NB4 (cell line): ENCODE measurements at places on chromosomes 12 and 14.
A peak's percentile ranks its signal among the peaks of the same experiment; 100 is the strongest.

DNA sequence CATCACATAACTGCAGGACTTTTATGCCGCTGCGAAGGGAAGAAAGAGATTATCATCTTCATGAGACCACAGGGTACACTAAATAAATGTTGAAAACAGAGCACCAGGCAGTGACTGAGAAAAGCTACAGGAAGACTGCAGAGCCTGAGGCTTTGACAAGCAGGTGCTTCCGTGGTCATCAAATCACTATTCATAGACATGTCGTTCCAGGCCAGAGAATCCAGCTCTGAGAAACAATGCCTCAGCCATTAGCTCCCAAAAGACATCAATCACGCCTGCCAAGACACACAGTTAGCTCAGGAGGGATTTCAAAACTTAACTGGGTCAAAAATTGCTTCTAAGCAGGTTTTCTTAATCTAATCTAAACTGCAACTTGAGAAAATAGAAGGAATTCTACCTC lies 47.2 kb upstream of the GARIN6 start:
- DNase-seq: no peak

GRCh38 chr12:122825773-122826724 lies 9.2 kb upstream of the HIP1R start:
- DNase-seq: peak; percentile 35

DNA sequence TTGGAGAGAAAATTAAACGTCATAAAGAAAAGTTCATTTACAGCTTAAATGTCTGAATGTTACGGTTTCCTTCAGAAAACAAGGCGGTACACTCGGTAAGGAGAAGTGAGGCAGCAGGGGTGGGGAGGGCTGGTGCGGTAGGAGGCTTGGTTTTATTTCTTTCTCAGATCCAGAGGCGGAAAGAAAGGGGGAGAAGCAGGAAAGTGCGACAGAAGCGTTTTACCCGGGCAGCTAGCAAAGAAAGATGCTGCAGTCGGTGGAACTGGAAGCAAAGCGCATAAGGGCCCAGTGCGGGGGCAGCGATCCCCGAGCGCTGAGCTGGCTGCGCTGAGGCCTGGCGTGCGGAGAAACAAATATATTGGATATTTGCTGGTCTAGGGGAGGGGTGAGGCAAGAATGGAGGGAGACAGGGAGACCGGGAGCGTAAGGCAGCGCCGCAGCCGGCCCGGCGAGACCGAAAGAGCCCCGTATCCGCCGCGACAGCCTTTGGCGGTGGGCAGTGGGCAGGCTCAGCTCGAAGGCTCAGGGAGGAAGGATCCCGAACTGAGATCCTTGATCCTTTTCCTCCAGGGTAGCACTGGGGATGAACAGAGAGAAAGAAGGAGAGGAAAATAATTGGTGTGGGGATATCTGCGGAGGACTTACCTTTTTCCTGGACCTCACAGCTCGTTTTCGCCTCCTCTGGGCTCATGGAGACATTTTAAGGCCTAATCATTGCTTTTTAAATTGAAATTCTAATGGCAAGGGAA lies 6.4 kb upstream of the HOXC11 start:
- no peak for DNase-seq

GRCh38 chr12:93008044-93008778 lies 79.1 kb upstream of the EEA1 start:
- DNase-seq: no peak

GRCh38 chr14:95452176-95452892 lies 64.1 kb downstream of the SYNE3 start:
- DNase-seq: peak; percentile 40

GRCh38 chr12:130145731-130146130 lies 16.5 kb upstream of the FZD10 start:
- DNase-seq: no peak

- DNase-seq: no peak
Observed at GRCh38 chr14:53375599-53375998, 222.5 kb upstream of the DDHD1 start.

- no peak for DNase-seq
Observed at GRCh38 chr14:36756226-36756625, 94.6 kb downstream of the PAX9 start.

- DNase-seq: no peak
Observed at GRCh38 chr12:5267603-5268423, 164.1 kb upstream of the NTF3 start.

GRCh38 chr12:132428936-132429601 lies 60.9 kb upstream of the FBRSL1 start:
- peak; percentile 92 for DNase-seq

GRCh38 chr12:47356129-47356700 lies 276.5 kb upstream of the AMIGO2 start:
- DNase-seq: peak; percentile 43

DNA sequence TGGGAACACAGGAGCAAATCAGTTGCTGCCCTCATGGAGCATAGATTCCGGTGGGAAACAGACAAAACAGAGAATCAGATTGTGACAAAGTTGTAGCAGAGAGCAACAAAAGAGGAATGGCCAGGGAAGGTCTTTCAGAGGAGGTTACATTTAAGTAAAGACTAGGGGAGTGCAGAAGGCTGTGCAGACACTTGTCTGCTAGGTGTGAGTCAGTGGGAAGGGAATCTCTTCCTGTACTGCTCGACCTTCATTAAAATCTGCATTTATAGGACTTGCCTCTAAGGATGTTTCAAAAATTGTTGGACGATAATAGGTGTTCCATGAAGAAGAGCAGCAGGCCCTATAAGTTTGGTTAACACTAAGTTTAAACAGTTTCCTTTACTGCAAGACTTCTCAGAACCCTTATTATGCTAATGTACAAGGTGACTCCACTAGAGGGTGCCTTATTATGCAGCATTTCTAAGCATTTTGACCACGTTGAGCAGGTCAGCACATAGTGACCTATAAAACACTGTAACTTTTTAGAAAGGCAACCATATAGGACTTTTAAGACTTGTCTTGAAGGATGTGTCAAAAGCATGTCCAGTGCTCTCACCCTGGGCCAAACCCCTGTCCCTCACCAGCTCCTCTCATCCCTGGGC lies 91.8 kb upstream of the RIC8B start:
- peak; percentile 53 for DNase-seq

GRCh38 chr12:70185301-70185700 lies 57.9 kb upstream of the CNOT2 start:
- no peak for DNase-seq

GRCh38 chr12:101799774-101800173 lies 31.0 kb downstream of the GNPTAB start:
- DNase-seq: no peak

- DNase-seq: no peak
Observed at GRCh38 chr14:57847096-57847495, 18.8 kb downstream of the SLC35F4 start.

DNA sequence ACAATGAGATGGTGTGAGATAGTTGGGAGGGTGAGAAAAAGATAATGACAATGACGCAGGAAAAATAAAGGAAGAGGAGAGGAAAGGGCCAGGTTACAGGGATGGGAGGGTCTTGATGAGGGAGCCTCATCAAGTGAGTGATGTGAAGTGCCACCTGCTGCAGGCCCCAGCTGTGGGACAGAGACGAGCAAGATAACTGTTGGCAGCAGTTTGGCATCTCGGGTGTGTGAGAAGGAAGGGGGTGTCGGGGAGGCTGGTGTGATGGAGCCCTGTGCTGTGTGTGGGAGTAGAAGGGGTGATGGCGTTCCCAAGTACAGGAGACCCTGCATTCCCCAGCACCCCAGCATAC lies 11.4 kb upstream of the TAC3 start:
- DNase-seq: no peak

DNA sequence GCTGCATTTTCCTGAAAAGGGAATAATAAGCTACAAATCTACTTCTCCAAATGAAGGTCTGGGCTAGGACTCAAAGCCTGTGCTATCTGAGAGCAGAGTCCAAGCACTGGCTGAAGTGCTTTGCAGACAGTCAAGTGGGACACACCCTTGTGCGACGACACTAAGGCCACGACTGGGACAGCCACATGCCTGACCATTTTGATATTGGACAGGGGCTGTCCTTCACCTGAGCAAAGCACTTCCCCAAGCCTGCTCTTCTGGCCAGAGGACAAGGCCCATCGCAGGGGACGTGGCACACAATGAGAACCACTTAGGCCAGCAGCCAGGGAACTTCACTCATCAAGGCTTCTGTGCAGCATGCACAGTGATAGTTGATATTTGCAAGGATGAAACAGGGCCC lies 71.4 kb downstream of the RBM19 start:
- no peak for DNase-seq

- DNase-seq: peak; percentile 69
Observed at GRCh38 chr14:92472860-92473259, 40.7 kb upstream of the RIN3 start.

GRCh38 chr14:93719256-93719655 lies 69.0 kb downstream of the PRIMA1 start:
- DNase-seq: no peak

DNA sequence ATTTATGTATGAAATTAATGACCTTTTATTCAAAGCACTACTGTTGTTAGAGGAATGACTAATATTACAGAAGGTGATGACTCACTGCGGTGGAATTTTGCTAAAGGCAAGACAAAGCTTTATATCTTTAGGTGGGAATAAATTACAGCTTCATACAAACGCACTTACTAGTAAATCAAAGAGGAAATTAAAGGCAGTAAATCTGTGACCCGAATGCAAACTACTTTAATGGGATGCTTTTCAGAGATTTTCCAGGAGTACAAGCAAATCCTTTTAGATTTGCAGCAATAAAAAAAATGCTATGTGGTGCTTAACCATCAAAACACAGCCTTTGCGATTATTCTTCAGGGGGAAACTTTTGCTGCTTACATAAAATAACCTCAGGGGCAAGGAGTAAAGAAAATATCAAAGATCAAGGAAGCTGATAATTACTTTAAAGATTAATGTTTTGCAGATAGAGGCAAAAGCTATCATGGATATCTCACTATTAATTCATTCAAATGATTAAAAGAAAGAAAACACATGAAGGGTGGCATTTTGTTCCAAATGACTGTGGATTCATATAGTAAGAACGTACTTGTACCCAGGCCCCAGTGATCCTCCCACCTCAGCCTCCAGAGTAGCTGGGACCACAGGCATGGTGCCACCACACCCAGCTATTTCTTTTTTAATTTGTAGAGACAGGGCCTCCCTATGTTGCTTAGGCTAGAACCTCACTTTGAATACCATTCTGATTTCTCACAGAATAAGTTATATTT lies 98.9 kb downstream of the DENND5B start:
- no peak for DNase-seq

DNA sequence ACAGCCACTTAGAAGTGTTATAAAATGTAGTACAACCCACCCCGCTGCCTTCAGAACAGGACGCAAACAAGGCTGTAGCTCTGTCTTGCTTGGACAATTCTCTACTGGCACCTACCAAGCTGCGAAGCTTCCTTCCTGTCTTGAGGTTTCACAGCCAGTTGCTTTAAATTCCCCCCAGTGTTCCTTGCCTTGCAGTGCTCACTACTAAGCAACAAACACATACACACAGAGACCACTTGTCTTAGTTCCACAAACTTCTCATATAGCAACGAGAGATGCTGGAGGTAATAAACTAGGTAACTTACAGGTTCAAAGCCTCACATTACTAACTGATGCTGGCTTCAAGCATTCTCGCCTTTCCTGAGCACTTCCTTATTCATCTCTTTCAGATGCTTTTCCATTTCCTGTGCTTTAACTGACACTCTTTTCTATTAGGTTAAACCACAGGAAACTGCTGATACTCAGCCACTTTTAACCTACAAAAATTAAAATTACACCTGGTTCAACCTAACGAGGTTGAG lies 91.5 kb upstream of the PTGDR start:
- no peak for DNase-seq

- no peak for DNase-seq
Observed at GRCh38 chr12:9406564-9407424, 198.6 kb upstream of the PZP start.

DNA sequence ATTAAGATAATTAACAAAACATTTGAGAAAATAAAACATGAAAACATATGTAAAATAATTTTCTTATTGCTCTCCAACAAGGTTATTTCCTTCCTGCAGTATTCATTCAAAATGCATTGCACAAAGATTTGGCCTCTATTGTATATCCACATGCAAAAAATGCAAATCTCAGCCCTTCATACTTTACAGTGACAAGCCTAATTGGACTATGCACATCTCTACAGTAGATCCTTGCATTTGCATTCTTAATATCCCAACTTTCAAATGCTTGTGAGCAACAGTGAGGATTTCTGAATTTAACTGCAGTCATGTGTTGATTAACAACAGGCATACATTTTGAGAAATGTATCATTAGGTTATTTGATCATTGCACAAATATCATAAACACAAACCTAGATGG lies 333.7 kb downstream of the PAWR start:
- DNase-seq: no peak

DNA sequence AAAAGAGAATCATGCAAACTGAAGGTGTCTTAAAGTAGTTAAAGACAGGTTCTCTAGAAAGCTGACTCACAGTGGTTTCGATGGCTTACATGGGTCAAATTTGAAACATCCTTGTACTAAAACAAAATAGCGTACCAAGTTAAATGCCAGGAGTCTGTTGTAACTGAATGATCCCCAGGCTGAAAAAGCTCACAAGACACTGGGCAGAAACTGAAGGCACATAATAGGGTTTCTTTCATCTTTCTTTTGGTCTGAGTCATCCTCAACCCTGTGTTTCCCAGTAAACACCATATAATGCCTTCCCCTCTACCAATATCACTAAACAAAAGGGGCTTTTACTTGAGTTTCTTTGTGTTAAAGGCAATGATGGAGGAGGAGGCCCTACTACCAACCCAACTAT lies 12.8 kb downstream of the ZFYVE1 start:
- DNase-seq: no peak

DNA sequence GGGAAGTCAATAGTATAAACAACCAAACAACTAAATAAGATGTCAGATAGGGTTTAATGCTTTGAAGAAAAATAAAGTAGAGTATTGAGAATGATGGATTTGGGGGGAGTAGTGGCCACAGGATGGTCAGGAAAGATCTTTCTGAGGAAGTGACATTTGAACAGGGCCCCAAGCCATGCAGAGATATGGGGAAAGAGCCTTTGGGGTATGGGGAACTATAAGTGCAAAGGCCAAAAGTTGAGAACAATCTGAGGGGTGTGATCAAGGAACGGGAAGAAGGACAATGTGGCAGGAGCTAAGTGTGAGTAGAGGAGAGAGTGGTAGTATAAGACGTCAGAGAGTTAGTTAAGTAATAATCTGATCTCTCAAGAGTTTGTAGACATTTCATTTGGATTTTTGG lies 1.3 kb downstream of the MRPS35 start:
- peak; percentile 54 for DNase-seq

DNA sequence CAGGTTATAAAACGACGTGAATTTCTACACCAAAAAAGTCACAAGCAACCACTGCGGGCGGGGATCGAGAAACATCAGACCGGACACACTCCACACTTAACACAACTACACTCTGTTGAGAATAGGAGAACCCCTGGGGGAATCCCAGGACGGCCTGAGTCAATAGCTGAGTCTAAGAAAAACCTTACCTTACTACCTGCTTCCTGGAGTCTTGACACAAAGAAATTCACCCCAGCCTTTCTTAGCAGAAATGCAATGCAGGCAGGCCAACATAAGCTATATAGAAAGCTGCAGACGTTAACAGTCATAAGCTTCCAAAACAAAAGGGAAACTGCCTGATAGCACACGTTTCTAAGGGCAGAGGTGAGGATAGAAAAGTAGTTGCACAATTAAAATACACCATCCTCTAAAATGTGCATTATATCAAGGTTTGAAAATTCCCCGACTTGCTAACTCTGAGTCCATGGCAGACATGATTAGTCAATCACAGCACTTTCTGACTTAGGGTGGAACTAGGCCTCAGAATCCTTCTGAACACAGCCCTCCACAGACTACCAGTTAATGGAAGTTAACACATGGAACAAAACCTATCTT lies 68.0 kb downstream of the CCDC88C start:
- no peak for DNase-seq
